ENCODE measurements at places on chromosomes 3 and 15.

- no peak for DNase-seq
Observed at GRCh38 chr3:57659004-57659673, 33.7 kb downstream of the DENND6A start.

GRCh38 chr15:71055461-71055860, 59.8 kb upstream of the THSD4 start:
- DNase-seq, result no peak

DNA sequence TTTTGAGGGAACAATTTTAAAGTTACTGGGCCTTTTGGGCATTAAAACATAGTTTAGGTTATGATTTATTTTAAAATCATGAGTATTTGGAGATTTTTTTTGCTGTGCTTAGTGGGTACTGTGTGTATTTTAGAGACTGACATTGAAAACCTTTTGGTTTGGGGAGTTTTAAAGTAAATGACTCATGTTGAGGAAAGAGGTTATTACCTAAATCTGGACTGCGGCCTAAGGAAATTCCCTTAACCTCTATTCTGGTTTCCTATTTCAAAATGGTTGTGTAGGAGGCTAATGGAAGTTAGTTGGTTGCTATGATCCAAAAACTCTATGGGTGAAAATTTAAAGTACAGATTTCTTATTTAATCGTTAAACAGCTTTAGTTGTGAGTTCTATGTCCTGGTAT, 57.3 kb upstream of the DPH6 start:
- DNase-seq, result no peak

DNA sequence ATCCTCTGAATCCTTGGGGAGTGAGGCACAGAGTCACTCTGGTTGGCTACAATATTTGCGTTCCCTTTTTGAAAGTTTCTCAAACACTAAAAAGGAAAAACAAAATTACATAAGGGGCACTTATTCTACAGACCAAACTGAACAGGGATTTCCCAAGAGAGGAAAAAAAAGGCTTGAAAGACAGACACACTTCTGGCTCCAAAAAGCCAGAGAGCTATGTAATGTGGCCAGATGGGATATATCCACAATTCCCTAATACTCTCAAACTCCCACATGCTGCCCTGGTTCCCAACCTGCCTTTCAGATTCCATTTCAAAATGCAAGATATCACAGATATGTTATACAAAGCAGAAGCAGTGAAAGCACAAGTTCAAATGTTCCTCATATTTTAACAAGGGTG, 1.6 kb downstream of the FRMD4B start:
- no peak for DNase-seq

- no peak for DNase-seq
Observed at GRCh38 chr3:159886050-159886449, 102.6 kb upstream of the IL12A start.

DNA sequence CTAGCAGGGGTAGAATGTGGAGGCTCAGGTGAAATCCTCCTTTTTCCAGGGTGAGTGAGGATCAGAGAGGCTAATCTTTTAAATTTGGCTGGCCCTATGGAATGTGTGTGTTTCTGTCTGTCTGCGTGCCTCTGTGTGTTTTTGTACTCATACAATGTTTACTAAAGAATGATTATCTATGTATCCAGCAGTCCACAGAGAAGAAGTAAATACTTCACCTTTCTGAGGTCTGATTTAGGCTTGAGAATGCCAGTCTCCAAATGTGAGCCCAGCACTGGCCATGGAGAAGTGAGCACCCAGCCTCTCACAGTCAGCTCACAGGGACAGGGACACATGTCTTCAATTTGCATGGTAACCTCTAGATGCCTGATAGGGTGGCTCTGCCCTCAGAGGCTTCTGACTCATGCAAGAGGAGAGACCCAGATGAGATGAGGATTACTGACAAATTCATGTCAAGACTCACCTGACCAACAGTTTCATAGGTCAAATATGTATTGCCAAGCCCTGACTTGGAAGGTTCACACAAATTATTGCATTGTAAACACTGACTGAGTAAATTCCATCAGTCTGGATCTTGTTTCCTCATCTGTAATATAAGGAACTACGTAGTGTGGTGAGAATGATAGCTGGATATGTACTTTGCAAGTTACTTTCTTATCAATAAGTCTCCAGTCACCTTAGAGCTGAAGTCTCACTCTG, 31.0 kb downstream of the ENTPD3 start:
- no peak for DNase-seq

DNA sequence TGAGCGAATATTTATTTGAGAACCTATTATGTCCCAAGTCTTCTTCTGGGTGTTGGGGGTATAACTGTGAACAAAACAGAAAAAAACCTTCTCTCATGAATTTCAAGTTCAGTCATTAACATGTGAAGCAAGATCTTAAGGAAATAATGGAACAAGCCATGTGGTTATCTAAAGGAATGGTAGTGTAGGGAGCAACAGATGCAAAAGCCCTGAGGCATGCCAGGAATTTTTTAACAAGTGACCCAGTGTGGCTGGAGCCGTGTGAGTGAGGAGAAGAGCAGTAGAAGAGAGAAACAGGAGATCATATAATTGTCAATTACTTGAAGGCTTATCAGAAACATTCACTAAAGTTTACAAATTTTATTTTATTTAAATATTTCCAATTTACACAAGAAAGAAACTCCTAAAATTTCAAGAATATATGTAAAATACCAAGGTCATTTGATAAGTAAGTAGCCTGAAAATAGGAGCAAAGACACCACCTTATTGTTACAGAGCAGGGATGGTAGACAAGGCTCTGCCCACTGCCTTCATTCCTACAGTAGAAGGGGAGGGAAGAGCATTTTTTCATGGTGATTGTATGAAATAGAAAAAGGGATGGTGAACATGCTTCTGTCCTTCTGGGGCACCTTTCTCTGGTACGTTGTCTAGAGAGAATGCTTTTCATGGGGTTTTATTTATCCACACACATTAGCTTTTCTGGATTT, 345.1 kb downstream of the PLOD2 start:
- DNase-seq, result no peak

GRCh38 chr3:68817243-68817642, 115.1 kb downstream of the TAFA4 start:
- DNase-seq, result no peak

GRCh38 chr3:157327018-157327417, 109.6 kb upstream of the PTX3 start:
- DNase-seq, result no peak

DNA sequence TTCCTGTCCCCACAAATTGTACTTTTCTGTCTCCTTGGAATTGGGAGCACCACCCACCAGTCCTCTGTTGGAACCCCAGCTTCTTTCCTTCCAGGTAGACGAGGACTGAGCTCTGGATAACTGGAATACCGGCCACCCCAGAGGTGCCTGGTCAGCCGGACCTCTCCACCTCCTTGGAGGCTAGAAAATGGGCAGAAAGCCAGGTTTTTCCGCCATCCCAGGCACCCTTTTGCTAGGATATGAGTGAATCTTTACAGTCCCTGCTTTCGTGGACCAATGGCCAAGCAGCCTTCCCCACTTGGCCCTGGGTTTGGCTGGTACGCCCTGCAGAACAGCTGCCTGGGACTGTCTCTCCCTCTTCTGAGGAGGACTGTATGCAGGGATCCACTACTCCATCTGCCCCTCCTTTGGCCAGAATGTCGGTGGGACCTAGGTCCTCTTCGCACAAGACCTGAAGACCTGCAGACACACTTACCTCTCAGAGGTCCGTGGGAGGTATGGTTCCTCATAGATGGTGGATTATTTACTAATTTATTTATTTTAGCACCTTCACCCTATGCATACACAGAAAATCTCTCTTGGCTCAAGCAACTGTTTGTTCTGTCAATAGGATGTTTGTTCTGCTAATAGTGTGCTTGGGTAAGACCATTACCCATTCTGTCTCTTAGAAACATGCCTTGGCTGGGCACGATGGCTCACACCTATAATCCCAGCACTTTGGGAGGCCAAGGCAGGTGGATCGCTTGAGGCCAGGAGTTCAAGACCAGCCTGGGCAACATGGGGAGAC, 8.6 kb upstream of the CHAC1 start:
- no peak for DNase-seq

- DNase-seq, result no peak
Observed at GRCh38 chr3:159632851-159633250, 355.8 kb upstream of the IL12A start.

DNA sequence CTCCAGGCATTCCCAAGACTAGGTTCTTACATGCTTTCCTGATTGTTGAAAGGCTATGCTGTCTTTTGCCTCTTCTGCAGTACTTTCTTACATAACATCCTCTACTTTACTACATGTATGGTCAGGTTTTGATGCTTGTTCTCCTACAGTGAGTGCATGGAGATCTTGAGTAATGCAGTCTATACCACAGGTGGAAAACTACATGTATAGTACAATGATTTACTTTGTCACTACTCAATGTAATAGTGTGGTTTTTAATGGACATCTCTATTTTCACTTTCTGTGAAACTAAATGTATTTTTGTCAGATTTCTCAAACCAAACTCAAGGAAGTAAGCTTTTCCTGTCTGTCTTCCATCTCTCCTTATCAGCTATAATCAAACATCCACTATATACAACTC, 657.0 kb downstream of the TUSC7 start:
- DNase-seq, result no peak

DNA sequence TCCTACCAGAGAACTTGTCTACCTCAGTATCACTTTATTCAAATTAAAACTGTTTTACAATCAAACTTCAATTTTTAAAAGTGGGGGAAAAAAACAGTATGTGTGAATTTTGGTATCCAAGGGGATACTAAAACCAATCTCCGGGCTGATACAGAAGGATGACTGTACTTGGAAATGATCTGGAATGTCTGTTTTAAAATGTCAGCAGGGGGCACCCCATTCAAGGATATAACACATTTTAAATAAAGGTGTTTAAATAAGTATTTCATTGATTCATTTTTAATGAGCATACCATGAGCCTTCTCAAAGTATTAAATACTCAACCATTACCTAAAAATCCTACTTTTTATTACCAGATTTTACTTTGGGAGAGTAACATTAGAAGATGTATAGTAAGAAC, 67.9 kb downstream of the ULK4 start:
- no peak for DNase-seq

DNA sequence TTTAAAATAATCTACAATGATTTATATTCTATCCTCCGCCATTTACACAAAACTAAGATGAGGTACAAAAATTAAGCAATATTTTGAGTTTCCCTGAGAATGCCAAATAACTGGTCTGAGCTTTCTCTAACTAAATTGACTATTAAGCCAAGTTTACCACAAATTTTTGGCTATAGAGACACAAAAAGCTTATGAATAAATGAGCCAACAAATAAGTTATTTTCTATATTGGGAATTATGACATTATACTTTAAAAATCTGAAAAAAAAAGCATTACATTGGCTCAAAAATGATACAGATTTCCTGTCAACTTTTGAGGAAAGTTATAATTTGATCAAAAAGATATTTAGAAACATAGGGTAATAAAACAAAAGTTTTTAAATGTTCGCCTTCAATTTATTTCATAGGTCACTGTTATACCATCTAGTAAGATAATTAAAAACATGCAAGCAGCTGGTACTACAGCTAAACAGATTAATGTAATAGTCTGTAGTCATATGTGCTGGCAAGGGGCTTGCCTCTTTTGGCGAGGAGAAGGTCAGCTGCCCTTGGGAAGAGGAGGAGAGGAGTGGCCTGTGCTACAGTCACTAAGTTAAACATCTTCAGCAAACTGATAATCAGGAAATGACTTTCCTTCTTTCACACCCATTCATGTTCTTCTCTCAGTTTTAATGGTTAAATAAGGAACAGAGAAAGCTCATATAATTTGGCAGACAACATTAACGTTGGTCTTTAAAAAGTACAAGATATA, 318.5 kb downstream of the TBC1D5 start:
- no peak for DNase-seq

DNA sequence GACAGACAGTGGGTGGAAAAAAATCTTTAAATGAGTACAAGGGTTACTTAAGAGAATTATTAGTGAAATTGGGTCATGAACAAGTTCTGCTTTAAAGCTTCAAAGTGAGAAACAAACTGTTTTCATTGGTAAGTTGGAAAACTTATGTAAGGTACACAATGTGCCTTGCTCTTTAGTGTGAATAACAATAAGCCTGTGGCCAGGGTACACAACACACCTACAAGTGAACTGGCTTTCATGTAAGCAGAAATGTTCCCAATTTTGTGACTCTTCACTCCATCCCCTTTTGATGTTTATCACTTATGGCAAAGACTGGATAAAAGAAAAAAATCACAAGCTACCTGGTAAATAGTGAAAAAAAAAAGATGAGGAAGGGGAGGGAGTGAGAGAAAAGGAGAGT, 253.7 kb downstream of the ZBTB20 start:
- DNase-seq, result no peak

DNA sequence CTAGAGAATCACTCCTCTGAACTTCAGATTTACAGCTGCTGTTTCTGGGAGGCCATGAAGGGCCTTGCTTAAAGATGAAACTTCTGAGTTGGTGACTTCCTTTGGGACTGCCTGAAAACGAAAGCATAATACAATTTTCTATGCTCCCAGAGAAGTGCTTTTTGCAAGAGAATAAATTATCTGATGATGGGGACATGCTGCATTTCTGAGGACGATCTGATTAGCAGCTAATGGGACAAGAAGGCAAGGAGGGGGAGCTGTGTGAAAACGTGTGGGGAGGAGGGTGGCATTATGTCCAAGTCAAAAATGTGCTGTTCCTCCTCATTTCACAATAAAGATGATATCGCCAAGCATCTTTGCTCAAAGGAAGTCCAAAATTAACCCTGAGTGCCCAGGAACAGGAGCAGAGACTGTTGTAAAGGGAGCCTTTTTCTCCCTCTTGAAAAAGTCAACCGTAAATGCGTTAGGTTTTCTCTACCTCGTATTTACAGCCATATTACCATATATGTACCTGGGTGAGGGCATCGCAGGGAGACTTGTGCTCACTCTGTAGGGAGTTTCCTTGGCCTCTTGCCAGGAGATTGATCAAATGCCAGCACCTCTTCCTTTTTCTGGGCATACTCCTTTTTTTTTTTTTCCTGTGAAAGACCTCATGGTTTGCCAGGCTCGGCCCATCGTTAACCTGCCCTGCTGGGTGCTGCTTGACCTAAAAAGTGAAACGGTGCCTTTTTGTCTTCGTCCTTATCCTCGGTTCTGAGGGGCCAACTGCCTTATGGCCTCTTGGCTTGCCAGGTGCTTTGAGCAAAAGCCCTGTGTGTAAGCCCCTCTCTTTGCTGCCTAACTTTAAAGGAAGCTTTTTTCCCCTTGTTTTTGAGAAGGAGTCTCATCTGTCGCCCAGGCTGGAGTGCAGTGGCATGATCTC, 11.5 kb downstream of the ITPR1 start:
- DNase-seq, result no peak

GRCh38 chr3:189606774-189607173, 24.4 kb upstream of the TP63 start:
- no peak for DNase-seq

DNA sequence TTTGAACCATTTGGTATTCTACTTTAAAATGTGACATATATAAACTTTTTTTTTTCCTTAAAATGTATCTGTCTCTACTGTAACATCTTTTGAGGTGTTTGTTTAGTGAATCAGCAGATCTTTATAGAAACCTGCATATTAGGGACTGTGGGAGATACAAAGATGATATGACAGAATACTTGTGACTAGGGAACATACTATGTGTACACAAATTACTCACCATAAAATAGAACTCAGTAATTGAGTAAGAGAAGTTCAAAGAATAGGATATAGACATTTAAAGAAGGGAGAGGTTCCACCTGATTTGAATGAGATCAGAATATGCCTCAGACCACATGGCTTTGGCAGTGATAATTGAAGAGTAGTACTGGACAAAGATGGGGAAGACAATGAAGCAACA, 47.9 kb downstream of the ATP2C1 start:
- no peak for DNase-seq

- no peak for DNase-seq
Observed at GRCh38 chr3:8805774-8806173, 36.4 kb upstream of the OXTR start.
